ENCODE measurements at places on chromosomes 5 and 9. TPM values are rescaled to one million over a fixed set of nuclear protein-coding genes. Genes with fewer than 3 reads are reported as not detected.

DNA sequence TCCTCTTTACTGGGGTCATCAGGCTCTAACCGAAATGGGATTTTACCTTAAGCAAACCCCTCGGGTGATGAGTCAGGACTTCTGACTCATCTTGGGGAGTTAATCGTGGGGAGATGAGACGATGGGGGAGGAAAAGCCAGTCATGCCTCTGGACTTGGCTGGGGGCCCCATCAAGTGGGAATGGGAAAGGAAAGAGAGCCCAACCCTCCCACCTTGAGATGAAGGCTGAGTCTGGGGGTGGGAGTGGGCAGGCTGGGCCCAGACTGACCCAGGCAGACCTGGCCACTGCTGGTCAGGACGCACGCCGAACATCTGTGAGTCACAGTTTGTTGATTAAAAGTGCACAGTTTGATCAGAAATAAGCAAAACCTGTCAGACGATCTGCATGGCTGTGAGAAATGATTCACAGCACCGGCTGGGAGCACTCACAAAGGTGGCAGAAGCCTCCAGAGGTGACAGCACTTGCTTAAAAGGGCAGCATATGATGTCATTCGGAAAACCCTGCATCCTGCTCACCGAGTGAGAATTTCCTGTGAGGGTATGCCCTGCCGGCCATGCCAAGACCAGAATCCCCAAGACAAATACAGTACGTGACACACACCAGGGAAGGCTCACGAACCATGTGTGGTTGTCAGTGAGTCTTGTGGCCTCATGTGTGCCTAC is 50.0 kb upstream of the SLC25A51 start:
- no peak for DNase-seq

- no peak for DNase-seq
Observed at GRCh38 chr5:14127587-14127986, 15.6 kb upstream of the TRIO start.

DNA sequence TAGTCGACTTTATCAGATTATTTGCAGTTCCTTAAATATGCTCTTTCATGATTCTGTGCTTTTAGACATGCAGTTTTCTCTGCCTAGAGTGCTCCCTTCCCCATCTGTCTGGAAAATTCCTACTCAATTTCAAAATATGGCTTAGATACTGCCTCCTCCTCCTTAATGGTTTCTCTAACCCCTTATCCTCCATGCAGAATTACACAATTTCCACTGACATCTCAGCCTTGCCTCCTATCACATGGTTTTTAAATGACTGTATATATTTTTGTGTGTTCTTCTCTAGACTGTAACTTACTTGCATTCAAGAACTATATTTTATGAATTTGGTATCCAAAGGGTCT is 85.2 kb downstream of the SLC44A1 start:
- DNase-seq: no peak

The GFI1B gene
- total RNA-seq: not detected

GRCh38 chr5:159050316-159051143 is 49.2 kb downstream of the EBF1 start:
- no peak for DNase-seq

DNA sequence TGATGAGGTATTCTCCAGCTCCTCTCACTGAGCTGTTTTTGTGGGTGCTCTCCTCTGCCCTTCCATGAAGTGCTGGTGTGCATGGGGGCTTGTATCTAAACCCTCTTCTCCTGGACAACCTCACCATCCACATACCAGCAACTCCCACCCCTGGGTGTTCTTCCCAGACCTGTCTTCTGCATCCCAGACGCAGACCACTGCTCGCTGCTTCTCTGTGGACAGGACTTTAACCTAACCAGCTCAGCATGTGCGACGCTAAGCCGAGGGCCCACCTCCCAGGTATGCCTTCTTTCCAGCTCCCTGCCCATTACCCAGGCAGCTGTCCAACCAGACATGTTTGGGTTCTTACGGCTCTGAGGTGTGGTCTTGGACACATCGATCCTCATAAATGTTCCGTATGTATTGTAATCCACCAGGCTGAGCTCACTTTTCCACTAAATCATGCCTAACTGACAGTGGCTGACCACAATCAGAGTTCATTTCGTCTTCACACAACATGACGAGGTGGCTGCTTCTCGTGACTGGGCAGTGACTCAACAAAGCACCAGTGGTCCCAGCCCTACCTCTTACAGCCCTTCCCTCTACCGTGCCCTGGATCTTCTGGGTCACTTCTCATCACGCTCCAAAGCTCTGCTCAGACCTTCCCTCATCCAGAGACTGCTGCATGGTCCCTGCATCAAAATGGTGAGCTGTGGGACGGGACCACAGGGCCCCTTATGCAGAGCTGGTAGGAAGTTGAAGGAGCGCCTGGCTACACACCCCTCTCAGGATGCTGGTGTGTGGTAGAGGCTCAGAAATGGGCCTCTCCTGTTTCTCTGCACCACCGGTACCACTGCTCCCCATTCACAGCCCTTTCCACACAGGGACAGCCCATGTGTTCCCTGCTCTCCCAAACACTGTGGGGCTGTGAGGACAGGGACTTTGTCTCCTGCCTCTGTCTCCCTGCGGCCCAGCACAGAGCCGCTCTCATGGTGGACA is 9.6 kb upstream of the PTGES2 start:
- no peak for DNase-seq

DNA sequence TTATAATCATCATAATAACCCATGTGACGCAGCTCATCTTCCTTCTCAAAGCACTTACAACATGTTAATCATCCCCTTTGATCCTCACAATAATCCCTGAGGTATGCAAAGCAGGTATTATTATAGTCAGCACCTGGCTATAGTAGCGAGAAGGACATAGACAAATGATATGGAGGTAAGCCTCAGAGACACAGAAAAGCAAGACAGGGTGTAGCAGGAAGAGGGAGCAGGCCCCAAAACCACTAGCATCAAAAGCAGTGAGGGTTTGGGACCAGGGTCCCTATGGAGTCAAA is 139.2 kb upstream of the SLC30A5 start:
- no peak for DNase-seq

Measured in breast epithelium (tissue), 4 donors.